ENCODE measurements at places on chromosomes 16 and 17.
A peak's percentile ranks its signal among the peaks of the same experiment; 100 is the strongest.

DNA sequence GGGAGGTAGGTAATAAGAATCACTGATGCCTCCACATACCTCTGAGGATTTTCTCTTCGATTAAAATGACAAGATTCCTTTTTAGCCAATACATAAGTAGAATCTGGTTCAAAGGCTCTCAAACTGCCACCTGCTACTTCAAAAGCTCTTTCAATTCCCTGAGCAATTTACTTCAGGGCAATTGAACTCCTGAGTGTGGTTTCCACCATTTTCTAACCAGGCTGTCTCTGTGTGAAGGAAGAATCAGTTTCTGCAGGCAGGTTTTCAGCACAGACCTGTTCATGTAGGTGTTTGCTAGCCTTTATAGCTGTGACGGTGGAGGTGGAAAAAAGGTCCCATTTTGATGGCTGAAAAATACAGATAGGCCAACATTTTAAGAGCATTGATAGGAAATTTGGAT lies 18.2 kb upstream of the HS3ST3B1 start:
- DNase-seq: no peak

GRCh38 chr17:21039839-21040575 lies 2.8 kb downstream of the USP22 start:
- DNase-seq: peak; percentile 57

- DNase-seq: no peak
Observed at GRCh38 chr17:41026715-41027471, at the start of gene KRTAP1-5. TSS of gene KRTAP1-5 (minus strand) at chr17:41027208. CDS start at chr17:41027155, 53 bp downstream.

DNA sequence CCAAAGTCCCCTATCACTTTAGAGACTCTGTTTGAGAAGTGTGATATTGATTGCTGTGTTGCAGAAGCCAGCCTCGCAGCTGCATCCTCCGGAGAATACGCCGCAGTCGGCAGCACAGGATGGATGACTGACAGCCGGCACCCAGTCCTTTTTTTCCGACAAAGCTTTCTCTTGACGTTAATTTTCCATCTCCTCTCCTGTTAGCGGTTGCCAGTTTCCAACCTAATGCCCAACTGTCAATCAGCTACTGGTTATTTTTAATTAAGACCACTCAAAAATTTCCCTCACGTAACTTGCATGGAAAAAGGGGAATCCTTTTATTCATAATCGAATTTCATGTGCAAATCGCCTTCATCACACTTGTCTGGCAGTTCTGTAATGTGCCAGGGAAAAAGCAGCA lies 953.9 kb downstream of the CDH11 start:
- DNase-seq: no peak

DNA sequence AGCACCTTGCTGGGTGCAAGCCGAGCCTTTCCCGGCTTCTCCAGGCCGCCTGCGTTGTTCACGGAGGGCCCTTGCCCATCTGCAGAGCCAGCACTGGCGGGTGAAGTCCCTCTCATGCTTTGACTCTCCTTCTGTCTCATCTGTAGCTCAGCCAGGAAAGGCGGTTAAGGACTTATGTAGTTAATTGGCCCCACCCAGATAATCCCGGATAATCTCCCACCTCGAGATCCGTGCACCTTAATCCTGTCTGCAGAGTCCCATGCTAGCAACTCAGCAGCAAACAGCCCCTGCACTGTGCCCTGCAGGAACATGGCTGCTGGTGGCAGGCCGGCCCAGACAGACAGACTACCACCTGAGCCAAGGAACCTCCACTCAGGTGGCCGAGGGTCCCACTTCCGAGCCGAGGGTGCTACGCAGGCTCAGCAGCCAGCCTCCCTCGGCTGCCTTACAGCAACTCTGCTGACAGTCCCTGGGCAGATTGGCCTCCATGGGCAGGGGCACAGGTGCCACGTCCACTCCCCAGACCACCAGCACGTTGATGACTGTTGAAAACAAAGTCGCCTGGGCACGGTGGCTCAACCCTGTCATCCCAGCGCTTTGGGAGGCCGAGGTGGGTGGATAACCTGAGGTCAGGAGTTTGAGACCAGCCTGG lies 16.9 kb downstream of the RAB40C start:
- DNase-seq: no peak

DNA sequence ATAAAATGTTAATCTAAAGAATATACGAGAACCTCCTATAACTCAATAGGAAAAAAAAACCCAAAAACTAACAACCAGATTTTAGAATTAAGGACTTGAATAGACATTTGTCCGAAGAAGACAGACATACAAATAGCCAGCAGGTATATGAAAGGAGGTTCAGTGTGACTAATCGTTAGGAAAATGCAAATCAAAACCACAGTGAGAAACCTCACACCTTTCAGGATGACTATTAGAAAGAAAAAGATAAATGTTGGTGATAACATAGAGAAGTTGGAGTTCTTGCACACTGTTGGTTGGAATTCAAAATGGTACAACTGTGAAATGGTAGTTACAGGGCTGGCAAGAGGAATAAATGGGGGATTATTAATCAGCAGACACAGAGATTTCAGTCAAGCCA lies 339.0 kb downstream of the TMEM114 start:
- no peak for DNase-seq

GRCh38 chr17:15931394-15931793 lies 13.5 kb upstream of the ADORA2B start:
- DNase-seq: no peak

- DNase-seq: peak; percentile 32
Observed at GRCh38 chr17:18362698-18363100, 651 bp downstream of the SHMT1 start.

DNA sequence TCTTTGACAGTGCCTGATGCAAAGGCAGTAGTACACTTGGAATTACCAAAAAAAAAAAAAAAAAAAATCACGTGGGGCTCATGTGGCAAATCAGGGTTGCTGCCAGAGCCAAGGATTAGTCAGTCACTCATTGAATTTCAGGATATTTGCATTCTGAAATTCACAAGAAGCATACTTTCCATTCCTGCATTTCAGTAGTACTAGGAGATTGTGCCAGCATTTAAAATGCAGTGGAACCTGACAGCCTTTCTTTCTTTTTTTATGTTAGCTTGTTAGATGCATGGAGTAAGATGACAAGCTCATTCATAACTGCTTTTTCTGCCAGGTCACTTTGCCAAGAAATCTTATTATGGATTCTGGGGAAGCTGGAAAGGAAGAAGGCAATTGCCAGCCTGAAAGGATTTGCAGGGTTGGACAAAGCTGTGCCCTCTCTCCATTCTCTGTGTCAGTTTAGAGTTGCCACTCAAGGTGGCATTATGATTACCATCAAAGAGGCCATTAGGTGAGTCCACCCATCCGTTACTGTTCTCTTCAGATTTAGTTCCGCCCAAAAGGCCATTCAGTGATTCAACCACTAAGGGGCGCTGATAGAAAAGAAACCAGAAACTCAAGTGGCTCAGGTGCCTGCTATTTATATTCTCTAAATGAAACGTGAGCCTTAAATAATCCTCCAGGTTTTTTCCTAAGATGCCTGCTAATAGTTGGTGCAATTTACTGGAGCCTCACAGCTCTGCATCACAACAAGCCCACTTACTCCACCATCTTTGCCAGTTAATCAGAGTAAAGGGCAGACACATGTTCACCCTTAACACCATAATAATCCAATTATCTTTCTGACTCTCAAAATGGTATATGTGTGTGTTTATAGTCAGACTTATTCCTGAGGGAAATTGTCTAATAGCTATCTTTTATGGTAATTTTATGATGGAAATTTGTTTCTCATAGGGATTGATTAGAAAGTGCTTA lies 59.0 kb downstream of the TANGO6 start:
- no peak for DNase-seq

GRCh38 chr17:55677446-55677845 lies 45.2 kb downstream of the TMEM100 start:
- no peak for DNase-seq

DNA sequence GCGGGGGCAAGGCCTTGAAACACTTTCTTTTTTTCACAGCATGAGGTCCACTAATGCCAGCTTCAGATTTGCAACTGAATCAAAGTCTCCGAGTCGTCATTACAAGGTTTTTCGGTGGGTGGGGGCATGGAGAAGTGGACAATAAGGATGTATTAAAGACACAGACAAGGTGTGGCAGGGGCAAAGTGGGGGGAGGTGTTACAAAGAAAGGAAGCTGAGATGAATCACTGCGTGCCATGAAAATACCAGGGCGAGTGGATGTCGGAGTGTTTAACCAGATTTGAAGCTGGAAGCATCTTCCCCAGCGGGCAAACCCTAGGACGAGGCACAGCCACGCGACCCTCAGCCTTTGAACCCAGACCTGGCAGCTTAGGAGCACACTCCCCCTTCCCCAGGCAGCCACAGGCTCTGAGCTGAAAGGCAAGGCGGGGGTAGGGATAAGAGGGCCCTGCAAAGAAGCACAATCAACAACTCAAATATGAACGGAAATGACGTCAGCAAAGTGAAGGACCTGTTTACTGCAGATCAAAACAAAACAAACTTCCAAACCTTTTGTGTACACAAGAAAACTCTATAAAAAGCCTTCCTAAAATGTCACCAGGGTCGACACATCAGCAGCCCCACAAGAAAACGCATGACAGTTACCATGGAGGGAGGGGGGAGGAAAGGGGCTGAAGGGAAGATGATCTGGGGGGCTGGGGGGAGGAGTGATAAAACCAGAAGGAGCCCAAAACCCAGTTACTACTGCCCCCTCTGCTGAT lies 5.6 kb upstream of the ZFHX3 start:
- DNase-seq: no peak

DNA sequence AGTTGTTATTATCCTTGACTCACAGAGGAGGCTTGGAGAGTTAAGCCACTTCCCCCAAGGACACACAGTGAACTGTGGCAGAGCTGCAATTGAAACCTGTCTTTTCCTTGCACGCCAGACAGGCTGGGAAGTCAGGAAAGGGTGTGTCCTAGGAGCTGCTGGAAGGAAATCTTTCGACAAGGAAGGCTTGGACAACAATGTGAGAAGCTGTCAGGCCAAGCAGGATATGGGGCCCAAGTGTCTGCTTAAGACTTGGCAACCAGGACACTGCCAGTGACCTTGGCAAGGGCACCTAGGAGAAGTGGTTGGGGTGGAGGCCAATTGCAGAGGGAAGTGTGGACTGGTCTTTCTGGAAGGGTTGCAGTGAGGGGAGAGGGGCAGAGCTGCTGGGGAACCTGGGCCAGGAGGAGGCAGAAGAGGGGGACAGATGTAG lies 2.1 kb upstream of the CAMKK1 start:
- DNase-seq: no peak

DNA sequence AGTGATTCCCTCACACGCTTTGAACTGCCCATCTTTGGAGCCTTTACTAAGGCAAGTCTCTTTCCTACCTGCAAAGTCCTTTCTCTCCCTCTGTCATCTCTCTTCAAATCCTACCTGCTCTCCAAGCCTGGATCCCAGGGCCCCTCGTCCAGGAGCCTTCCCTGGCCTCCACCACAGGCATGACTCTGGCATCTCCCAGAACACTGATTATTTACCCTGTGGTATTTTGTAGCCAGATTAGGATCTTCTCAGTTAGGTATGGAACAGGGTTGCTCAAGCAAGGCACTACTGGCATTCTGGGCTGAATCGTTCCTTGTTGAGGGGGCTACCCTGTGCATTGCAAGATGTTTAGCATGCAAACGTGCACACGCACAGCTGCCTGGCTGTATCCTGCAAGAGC lies 31.9 kb upstream of the POLR3E start:
- DNase-seq: no peak

GRCh38 chr17:34758316-34758715 lies 178.9 kb downstream of the TMEM132E start:
- no peak for DNase-seq

DNA sequence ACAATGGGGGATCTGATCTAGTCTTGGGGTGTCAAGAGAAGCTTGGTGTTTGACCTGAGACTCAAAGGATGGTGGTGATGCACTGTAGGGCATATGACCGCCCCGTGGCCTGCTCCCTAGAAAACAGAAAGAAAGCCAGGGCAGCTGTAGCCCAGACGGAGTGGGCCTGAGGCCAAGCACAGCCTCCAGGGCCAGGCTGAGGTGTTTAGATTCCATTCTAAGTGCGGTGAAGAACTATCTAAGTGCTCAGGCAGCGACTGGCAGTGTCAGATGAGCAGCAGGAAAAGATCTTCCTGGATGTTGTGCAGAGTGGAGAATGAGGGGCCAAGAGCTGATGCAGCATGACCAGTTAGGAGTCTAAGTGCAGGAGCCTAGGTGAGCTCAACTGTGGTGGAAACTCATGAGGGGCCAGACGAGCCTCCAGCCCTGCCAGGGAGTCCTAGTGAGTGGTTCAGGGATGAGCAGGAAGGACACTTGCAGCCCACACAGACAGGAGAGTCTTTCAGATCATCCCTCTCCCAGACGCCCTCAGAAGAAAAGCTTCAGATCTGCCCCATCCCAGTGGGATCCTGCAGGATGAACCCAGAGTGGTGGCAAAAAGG lies 314.2 kb upstream of the CCL2 start:
- no peak for DNase-seq

- no peak for DNase-seq
Observed at GRCh38 chr17:67266496-67266895, 21.5 kb upstream of the HELZ start.

DNA sequence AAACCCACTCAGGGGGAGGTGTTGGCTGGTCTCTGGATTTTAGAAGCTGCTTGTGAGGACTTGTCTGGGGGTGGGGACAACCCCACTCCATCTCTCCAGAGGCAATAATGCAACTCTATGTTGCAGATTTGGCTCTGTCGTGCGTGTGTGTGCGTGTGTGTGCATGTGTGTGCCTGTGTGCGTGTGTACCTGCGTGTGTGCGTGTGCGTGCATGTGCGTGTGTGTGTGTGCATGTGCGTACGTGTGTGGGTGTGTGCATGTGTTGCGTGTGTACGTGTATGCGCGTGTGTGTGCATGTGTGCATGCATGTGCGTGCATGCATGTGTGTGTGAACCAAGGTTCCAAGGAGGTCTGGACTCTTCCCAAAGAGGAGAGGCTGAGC lies 120.4 kb upstream of the LHX1 start:
- no peak for DNase-seq

- DNase-seq: peak; percentile 25
Observed at GRCh38 chr17:81831563-81831956, 1.5 kb downstream of the MCRIP1 start.

GRCh38 chr17:14813649-14814370 lies 451.3 kb downstream of the PMP22 start:
- peak; percentile 6 for DNase-seq

- DNase-seq: no peak
Observed at GRCh38 chr17:80614332-80615047, 69.9 kb downstream of the RPTOR start.
